Breast epithelium (tissue), 4 donors: ENCODE measurements at places on chromosomes 16 and 17. TPM values are rescaled to one million over a fixed set of nuclear protein-coding genes. Genes with fewer than 3 reads are reported as not detected.

DNA sequence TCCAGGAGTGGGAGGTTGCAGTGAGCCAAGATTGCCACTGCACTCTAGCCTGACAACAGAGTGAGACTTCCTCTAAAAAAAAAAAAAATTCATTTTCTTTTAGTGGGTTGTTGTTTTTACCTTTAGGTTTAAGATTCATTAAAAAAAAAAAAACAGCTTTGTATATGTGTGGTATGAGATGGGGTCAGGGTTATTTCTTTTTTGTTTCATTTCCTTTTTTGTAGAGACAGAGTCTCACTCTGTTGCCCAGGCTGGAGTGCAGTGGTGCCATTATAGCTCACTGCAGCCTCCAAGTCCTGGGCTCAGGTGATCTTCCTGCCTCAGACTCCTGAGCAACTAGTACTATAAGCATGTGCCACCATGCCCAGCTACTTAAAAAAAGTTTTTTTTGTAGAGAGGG, 47.0 kb downstream of the BCAS3 start:
- no peak for DNase-seq

DNA sequence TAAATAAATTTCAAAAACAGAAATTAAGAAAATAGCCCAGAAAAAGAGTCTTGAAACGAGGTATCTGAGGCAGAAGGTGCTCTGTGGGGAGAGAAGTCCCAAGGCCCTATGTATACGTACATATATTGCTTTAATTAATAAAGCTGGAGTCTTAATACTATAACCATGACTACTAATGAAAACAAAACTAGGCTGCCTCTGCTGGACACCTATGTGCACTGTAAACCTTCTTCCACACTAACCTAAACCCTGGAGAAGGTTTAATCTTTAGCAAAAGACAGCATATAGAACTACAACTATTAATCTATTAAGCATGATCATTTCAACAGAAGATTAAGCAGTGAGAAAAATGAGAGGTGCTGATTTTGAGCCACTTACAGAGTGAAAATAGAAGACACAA, 153.9 kb upstream of the C17orf78 start:
- no peak for DNase-seq

The CCL1 gene
- total RNA-seq: not detected

GRCh38 chr17:67470163-67470562, 93.1 kb downstream of the PITPNC1 start:
- no peak for DNase-seq

DNA sequence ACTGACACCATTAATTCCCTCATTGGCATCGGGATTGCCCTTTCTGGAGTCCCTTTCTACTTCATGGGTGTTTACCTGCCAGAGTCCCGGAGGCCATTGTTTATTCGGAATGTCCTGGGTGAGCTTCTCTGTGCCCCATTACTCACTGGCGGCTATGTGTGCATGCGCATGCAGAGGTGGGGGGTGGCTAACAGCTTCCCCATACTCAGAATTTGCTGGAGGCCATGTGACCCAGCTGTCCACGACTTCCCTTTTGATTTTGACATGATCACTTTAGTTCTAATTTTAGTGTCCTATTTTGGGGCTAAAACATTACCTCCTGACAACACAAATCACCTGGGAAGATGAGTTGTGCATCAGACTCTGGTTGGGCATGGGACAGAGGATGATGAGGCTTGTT, 14.1 kb downstream of the SLC7A6OS start:
- no peak for DNase-seq
